ENCODE measurements at places on chromosomes 16 and 17.

- DNase-seq, result no peak
Measured at GRCh38 chr17:42346481-42346880, 41.8 kb downstream of the STAT3 start.

DNA sequence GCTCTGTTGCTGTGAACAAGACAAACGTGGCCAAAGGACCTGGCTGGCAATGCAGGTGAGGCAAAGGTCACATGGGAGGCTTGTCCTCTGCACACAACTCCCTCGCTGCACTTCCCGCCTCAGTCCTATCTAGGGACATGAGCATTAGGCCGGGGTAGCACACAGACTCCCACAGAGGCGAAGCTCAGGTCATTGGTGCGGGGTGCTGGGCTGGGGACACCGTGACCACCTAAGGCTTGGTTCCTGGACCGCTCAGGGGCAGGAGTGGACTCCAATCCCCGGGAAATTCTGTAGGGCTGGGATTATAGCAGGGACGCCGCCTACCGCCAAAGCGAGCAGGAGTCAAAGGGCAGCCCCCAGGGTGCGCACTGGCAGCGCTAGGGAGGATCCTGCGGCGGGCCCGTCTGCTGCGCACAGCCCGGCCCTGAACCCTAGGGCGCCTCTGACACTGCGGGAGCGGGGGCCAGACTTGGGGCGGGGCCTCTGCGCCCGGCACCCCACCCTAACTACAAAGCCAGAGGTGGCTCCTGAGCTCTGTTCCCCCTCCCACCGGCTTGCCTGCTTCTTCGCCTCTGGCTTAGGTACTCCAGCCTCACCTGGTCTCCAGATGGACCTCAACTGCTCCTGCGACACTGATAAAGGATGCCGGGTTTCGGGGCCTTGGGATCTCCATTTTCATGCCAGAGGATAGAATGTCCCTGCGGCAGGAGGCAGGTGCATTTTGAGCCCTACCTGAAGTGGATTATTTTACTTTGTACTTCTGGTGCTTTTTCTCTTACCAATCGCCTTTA lies 3.9 kb upstream of the MT1B start:
- DNase-seq, result no peak

- no peak for DNase-seq
Measured at GRCh38 chr17:17811381-17812210, 25.2 kb downstream of the SREBF1 start.

GRCh38 chr17:72555052-72555451 lies 434.2 kb downstream of the SOX9 start:
- no peak for DNase-seq

DNA sequence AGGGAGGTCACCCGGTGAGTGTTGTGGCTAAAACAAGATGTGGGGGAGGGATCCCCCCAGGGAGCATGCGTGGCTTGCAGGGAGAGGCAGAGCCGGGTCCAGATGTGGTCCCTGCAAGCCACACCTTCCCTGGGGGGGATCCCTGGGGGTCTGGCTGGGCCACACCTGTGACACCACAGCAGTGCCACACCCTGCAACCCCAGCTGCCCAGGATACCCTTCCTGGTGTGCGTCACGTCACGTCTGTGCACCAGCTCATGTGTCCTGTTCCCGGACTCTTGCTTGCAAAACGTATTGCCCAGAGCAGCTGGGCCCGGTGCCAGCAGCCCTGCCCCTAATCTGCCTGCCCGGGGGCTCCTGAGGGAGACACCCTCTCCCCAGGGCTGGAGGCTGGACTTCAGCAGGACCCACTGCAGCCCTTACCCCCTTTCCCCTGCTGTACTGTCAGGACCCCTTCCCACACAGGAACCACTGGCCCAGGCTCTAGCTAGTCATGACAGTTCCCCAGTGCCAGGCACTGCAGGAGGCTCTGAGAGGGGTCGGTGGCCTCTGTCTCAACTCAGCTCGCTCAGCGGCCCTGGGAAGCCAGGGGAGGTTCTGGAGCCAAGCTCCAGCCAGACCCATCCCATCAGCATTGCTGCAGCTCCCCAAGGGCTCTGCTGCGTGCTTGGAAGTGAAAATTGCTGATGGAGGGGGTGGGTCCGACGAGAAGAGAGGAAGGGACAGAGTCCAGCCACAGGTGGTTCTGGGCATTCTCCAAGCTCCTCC lies 25.8 kb upstream of the ACSF3 start:
- DNase-seq, result no peak

DNA sequence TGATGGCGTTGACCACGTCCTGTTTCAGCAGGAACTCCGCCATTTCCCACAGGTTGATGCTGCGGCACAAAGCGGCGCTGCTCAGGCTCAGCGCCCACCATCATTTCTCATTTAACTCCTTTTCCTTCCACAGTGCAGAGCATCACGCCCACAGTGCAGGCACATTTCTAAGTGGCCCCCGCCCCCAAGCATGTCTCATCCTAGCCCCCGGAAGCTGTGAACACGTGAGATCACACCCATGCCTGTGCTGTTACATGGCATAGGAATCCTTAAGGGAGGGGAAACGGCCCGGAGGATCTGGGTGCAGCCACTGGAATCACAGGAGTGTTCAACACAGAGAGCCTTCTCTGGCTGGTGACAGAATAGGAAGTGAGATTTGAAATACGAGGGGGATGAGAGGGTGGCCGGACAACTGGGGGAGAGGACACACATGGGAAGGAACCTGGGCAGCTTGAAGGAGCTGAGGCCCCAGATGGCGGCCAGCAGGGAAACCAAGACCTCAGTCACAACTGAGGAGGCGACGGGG lies 4.7 kb downstream of the NAGPA start:
- no peak for DNase-seq

- no peak for DNase-seq
Measured at GRCh38 chr17:66655461-66655860, 179.5 kb upstream of the CACNG5 start.

DNA sequence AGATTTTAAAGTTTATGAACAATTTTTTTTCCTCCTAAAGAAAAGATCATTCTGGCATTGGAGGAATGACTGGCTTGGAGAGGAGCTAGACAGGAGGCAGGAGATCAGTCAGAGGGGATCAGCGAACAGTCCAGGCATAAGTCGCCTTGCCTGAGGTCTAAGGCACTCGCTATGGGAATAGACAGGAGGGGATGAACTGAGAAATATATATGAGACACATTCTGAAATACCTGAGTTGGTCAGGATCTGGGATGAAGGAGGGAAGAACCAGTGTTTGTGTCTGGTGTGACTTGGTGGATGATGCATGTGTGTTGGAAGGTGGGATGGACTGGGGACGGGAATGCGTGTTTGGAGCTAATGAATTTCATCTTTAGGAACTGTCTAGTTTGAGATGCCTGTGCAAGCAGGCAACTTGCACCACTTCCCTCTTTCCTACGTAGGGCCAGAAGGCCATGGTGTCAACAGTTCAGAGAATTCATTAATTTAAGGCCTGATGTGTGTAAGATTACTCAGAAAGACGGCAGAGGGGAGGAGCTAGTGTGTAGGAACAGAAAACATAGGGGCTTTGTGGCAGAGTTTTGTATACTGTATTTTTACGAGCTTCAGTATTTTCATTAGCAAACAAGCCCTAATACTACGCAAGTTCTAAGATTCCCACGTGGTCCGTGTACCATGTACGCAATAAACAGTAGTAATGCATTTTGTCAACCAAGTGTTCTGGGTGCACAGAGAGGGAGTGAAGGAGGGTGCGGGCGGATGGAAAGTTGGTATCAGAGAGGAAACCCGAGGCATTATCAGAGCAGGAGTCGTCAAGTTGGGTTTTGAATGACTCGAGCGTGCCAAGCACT lies 825 bp downstream of the HEATR6 start:
- DNase-seq, result no peak

GRCh38 chr16:84782846-84783245 lies 36.9 kb upstream of the CRISPLD2 start:
- no peak for DNase-seq

DNA sequence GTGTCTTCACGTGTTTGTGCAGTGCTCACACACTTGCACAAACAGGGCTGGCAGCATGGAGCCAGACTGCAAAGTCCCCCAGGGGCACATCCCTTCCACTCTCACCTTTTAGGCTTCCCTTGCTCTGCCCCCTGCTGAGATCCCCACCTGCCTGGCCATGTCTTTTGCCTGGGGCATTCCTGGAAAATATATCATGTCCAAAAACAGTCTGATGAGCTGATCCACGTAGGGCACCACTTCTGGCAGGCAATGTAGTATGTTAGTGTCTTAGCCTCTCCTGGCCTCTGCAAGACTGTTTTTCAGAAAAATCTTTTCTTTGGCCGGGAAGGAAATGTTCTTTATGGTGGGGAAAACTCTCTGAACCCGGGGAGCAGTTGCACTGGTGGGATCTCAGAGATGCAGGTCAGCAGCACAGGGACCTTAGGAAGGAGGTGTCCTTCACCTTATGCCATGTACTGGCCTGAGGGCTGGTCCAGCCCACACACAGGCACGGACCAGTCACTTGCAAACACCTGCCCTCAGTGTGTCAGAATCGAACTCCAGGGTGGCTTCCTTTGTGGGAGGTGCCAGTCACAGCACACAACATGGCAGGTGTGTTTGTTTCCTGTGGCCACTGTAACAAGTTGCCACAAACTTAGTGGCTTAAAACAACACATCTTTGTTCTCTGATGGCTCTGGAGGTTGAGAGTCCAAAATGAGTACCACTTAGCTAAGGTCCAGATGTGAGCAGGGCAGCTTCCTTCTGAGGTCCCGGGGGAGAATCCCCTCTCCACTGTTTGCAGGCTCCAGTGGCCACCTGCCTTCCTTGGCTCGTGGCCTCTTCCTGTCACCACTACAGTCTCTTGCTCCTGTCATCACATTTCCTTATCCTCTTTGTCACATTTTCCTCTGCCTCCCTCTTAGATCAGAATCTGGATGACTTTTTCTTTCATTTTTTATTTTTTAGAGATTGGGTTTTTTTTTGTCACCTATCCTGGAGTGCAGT lies 46.6 kb downstream of the MPRIP start:
- DNase-seq, result no peak

DNA sequence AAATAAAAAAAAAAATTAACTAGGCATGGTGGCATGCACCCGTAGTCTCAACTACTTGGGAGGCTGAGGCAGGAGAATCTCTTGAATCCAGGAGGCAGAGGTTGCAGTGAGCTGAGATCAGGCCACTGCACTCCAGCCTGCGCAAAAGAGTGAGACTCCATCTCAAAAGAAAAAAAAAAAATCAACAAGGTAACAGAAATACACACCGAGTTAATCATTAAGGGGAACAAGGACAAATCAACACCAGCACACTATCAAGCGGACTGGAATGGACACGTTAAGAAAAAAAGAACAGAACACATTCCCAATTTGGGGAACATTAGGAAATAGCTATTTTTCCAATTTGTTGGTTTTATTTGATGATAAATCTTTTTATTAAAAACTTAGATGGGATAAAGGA lies 28.4 kb upstream of the GLG1 start:
- no peak for DNase-seq

Data from heart right ventricle (tissue), 16 donors.